ENCODE measurements at places on chromosomes 1 and 21. TPM values are rescaled to one million over a fixed set of nuclear protein-coding genes. Genes with fewer than 3 reads are reported as not detected.

BEST4 gene
- 0.05 TPM for total RNA-seq

MYOC gene
- total RNA-seq: not detected

C1orf185 gene
- not detected for total RNA-seq

CCDC190 gene
- not detected for total RNA-seq

RXFP4 gene
- total RNA-seq: not detected
